ENCODE measurements at places on chromosomes 7 and 10.
A peak's percentile ranks its signal among the peaks of the same experiment; 100 is the strongest.

DNA sequence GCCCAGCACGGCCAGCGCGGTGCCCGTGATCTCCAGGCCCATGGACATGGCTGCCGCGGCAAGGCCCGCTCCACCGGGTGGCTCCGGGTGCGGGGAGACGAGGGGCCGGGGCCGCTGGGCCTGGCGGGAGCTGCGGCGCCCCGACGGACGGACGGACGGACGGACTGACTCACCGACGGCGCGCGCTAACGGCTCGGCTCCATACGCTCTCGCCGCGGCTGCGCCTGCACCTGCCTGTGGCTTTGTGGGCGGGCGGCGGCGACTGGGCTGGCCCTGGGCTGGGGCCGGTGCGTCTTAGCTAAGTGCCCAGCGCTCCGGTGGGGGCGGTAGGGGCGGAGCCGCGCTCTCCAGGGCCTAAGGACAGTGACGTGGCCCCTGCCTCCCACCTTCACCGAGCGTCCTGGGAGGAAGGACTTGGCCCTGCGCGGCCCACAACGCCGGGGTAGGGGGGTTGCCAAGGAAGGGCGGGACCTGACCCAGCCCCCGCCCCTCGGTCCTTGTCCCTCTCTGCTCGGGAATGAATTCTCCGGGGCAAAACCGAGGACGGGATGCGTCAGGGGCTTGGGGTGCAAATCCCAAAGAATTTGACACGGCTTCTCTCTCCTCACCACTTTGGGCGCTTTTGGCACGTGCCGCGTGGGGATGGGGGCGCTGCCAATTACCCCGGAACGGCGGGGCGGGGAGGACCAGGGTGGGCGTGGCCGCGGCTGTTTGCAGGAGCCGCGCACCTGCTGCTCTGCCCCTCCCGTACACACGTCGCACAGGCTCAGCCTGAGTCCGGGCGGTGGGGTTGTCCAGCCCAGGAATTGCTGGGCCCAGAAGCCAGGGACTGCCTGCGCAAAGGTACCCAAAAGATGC lies at the start of gene CLDN3:
TSS of gene CLDN3 (minus strand) at position 269 of the 858 bp plus-strand sequence. CDS start at position 48, 221 bp downstream.
- DNase-seq = no peak

GRCh38 chr7:122073635-122074034 lies 70.4 kb downstream of the AASS start:
- no peak for DNase-seq

DNA sequence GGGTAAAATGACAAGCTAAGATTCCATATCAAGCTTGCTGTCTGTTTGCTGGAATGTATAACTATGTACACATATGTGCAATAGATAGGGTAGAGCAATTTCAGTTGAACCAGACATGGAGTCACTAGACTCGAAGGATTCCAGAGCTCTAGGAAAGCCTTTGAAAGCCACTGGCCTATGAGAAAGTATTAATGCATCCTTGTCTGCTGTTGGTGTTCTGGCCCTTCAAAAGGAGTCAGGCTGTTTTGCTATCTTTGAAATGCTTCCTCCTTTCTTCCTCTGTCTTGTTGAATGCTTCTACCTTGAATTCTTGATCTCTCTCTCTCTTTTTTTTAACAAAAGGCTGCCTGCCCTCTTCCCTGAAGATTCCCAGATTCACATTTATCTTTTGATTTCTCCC lies 20.8 kb upstream of the HGF start:
- DNase-seq = no peak

DNA sequence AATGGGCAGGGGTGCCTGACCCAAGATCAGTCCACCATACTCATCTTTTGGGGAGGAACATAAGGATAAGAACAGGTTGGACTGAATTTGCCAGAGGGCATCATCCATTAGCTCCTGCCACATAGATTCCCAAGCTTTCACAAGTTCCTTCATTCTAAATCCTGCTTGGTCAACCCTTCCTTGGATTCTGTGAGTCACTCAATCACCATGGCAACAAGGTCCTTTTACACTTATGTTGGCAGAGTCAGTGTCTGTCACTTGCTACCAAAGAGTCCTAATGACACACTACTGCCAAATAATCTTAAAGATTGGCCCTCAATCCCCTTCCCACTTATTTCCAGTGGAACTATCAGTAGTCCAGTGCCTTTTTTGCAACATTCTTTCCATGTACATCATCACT lies 5.0 kb upstream of the LGI1 start:
- DNase-seq = no peak

DNA sequence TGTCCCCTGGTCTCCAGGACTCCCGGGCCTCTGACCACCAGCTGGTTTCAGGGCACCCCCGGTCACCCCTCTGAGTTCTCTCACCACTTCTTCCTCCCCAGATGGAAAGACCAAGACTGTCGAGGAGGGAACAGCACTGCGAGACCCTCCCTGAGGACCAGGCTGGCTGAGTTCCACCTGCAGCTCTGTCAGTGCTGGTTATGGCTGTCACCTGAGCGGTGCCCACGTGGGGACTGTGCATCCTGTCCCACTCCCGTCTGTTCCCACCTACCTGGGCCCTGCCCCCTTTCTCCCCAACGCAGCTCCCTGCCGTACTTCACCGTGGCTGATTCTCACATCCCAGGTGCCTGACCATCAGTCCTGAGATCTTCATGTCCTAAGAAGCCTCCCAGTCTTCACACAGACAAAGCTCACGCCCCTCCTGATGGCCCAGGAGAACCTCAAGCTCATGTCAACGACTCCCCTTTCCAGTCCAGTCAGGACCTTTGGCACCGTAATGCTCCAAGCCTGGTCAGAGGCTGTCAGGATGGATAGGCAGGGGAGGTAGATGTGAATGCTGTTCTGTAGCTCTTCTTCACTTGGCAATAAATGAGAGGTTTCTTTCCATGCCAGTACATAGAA lies 159.7 kb downstream of the USP6NL start:
- no peak for DNase-seq

DNA sequence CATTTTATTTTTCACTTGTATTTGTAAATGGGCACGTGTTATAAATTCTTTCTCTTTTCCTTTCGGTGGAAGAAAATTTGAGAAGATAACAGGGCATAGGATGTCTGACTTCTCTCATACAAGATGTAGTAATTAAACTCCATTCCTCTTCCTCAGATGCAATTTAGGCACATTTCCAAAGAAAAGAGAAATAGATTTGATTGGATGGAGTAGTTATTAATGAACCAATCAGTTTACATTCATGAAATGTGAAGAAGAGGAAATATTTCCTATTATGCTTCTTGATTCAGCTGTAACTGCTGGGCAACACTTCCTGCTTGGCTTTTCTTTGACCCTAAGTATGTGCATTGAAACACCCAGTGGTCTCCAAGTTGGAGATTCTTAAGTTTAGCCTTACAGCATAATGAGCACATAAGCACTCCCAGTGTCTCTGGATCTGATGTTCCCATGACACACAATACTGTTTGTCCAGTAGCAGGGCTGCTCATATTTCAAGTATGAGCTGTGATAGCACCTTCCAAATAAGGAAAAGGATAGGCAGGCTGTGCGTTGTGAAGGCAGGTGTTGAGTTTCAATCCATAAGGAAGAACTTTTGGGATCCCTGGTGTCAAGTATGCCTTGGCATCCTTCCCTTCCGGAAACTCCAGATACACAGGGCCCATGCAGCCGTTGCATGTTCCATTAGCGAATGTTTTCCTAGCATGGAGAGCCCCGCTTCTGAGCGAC lies 33.4 kb upstream of the COBL start:
- DNase-seq = no peak

DNA sequence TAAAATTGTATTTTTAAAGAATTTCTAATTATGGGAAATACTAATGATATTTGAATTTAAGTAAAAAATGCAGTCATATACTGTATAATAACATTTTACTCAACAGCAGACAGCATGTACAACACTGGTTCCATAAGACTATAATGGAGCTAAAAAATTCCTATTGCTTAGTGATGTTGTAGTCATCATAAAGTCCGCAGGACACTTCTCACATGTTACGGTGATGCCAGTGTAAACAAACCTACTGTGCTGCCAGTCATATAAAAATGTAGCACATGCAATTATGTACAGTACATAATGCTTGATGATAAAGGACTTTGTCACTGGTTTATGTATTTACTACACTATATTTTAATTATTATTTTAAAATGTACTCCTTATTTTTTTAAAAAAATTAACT lies 629.3 kb downstream of the IPMK start:
- no peak for DNase-seq

DNA sequence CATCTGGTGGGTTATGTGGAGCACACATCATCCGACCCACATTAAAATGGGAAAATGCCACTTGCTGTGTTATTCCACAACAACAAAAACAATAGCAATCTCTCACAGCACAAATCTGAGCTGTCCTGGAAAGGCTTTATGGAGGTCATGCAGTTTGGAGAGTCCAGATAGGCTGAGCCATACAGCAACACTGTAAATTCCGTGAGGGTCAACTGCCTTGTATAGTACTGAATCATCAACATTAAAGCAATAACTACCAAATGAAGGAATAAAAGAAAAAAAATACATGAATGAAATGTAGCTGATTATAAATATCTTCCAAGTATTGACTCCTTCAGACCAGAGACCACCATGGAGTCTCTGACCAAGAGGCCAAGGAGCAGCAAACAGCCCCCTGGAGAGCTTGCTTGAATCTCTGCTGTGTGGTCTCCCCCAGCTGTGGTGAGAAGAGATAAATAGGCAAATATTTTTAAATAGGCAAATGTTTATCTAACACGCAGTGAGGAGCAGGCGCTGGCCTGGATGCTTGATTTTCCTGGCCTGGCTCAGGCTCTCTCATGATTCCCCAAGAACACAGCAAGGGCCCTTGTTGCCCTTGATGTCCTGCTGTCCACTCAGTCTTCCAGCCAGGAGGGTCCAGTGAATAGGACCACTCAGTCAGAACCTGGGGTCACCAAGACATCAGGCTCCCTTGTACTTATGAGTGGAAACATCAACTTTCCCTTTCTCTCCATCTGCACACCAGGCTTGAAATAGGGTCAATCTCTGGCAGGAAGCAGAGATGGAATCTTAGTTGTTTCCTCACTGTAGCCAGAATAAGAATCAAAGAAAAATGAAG lies 1021.3 kb downstream of the XPNPEP1 start:
- no peak for DNase-seq

- no peak for DNase-seq
Measured at GRCh38 chr7:67781841-67782240, 785.2 kb downstream of the TYW1 start.

- DNase-seq = no peak
Measured at GRCh38 chr7:23653942-23654341, 26.1 kb upstream of the FAM221A start.

- no peak for DNase-seq
Measured at GRCh38 chr7:36852017-36852416, 127.7 kb upstream of the AOAH start.

DNA sequence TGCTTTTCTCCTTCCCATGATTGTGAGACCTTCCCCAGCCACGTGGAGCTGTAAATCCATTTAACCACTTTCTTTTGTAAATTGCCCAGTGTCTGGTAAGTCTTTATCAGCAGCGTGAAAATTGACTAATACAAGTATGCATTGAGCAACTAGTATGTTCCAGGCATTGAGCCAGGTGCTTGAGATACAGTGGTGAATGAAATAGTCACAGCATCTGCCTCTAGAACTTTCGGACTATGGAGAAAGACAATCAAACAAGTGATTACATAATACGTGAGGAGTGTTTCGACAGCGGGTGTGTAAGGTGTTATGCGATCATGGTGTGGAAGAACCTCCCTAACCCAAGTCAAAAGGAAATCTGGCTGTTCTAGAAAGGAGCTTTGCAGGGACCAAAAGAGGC lies 21.6 kb upstream of the NUP205 start:
- no peak for DNase-seq

- DNase-seq = peak; percentile 28
Measured at GRCh38 chr10:43945094-43945730, 296.5 kb upstream of the ZNF32 start.

DNA sequence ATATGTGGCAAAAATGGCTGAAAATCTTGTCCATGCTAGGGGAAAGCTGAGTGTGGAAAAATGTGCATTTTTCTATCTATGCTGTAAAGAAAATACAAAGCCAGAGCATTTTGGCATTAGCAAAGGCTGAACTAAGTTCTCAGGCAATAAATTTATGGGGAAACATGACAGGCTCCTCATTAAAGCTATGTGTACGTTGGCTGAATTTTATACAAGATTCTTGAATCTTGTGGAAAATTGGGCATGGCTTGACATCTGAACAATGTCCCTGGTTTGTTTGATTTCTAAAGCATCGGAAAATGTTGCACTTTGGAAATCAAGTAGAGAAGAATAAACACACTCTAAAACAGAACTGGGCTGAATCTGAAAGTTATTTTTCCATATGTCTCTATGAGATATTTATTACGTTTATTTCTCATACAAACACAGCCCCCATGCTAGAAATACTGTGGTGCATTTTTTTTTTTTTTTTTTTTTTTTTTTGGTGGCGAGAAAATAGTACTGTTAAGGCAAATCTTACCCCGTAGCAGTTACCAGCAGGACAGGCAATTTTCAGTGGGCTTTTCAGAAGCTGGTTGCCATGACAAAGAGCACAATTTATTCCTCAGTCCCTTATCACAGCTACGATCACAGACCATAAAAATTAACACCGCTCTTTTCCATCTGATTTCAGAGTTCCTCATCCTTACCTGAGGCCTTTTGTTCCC lies 16.9 kb downstream of the CPA1 start:
- DNase-seq = no peak

GRCh38 chr7:93055543-93056107 lies 62.2 kb downstream of the SAMD9 start:
- DNase-seq = no peak

- peak; percentile 36 for DNase-seq
Measured at GRCh38 chr10:121614613-121615434, 16.6 kb upstream of the FGFR2 start.

DNA sequence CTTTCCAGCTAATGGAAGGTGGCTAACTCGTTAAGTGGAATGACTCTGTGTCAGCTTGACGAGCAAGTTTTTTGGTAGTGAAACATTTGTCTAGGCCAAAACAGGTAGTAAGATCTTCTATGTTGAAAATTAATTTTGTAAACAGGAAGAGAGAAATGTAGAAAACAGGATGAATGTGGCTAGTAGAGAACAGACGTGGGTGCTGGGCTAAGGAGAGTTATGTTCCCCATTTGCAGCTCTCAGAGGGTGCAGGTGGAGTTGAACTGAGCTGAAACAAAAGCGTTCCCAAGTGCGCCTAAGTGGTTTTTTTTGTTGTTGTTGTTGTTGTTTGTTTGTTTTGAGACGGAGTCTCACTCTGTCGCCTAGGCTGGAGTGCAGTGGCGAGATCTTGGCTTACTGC lies 59.5 kb upstream of the SRPK2 start:
- no peak for DNase-seq

- no peak for DNase-seq
Measured at GRCh38 chr10:33819206-33819605, 484.7 kb upstream of the NRP1 start.

GRCh38 chr7:29605671-29606070 lies 42.0 kb downstream of the PRR15 start:
- DNase-seq = no peak

GRCh38 chr7:1742555-1743303 lies 72.7 kb downstream of the ELFN1 start:
- peak; percentile 82 for DNase-seq

All from spleen (tissue), 13 donors.